Esophagus squamous epithelium (tissue), 5 donors: ENCODE measurements at places on chromosomes 12 and 14. TPM values are rescaled to one million over a fixed set of nuclear protein-coding genes. Genes with fewer than 3 reads are reported as not detected.

DNA sequence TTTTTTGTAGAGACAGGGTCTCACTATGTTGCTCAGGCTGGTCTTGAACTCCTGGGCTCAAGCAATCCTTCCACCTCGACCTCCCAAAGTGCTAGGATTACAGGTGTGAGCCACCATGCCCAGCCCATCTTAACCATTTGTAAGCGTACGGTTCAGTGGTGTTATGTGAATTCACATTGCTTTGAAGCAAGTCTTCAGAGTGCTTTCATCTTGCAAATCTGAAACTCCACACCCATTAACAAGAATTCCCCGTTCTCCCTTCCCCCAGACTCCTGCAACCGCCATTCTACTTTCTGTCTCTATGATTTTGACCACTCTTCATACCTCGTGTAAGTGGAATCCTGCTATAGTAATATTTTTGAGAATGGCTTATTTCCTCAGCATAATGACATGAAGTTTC lies 24.9 kb upstream of the BICDL1 start:
- DNase-seq = no peak

DNA sequence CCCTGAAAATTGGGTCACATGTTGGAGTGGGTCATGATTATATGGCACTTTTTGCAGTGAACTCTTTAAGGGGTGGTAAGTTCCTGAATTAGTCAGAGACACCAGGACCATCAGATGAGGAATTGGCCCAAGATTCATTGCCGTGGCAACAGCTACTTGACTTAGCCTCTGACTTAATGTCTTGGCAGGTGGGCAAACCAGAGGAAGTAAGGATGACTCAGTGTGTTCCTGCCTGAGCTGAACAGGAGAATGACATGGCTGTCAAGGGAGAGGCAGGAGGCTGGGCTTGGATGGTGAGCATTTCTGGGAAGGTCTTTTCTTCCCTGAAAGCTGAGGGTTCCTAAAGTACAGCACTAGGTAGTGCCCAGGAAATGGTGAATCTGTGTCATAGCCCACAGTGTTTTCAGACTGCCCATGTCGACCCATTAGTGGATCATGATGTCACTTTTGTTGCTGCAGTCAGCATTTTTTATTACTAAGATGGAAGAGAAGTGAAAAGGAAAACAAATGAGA lies 170.1 kb upstream of the PWP1 start:
- no peak for DNase-seq

GRCh38 chr12:13536219-13536910 lies 339.8 kb downstream of the EMP1 start:
- no peak for DNase-seq

DNA sequence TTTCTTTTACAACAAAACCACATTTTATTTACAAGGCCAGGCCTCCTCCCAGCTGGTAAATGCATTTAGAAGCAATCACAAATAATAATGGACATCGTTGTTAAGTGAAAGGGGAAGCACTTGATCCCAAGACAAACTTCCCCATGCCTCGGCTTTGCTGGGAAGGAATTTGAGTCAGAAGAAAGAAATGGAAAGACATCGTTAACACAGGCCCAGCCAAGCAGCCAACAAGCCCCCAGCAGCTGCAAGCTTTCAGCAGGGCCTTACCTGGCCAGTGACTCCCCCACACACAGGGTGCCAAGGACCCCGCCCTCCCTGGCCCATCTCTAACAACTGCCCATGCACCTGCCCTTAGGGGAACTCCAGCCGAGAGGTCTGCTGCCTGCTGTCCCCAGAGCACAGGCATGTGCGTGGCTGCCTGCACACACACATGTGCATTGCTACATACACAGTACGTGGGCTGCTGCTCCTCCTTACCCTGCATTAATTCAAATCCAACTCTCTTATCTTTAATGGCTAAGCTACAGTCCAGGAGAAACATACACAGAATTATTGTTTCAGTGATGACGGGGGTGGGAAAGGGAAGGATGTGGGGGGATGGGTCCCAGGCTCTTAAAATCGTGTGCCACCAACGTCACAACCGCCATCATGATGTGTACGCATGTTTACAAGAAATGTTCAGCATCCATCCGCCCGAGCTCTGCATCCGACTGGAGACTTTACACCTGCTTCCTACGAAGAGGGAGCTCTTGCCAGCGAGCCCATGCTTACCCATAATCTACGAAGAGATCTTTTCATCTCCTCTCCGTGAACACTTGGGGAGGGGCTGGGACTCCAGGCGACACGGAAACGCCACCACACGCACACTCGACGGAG lies 9.8 kb downstream of the BCL11B start:
- no peak for DNase-seq

DNA sequence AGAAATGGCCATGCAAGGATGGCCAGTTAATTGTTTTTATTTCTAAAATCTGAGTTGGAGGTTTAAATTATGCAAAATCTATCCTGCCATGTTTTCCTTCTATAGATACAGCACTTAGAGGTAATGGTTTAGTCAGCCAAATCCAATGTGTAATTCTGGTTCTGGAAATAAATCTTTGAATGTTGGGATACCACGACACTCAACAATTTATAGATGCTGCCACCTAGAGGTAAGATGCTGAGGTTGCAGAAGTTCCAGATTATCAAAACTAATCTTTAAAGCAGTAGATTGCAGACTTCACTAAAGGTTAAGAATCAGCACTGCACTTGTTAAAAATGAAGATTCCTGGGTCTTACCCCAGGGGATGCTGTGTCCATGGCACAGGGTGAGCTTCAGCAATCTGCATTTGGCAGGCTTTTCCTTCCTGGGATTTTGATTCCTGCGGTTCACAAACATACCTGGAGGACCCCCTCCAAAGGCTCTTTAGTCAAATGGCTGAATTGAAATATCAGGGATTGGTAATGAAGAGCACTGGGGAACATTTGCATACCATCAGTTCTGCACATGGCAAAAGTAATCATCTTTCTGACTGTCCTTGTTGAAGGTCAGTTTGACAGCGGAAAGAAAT lies 53.4 kb upstream of the ANO4 start:
- DNase-seq = no peak

Gene GUCY2C
- total RNA-seq = not detected

Gene CIROP
- total RNA-seq = not detected

Gene POTEG
- not detected for total RNA-seq
